ENCODE measurements at places on chromosomes 13 and 19.

DNA sequence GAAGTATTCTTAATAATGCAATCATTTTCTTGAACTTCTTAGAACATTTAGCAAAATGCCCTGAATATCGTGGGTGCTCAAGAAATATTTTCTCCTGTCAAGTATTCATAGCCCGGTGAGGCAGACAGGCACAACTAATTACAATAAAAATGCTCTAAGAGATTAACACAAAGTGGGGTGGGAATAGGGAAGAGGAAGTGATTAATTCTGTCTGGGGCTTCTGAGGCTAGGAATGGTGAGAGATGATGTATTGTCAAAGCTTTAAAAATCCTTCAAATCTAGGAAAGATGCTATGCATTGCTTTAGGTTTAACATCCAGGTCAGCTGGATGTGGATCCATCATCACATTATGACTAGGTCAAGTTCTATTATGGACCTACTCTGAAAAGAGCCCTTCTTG is 66.9 kb upstream of the POSTN start:
- no peaks in the 10 kb centered on the region for H3K27me3 ChIP-seq
- H3K36me3 ChIP-seq, result no peaks in the 10 kb centered on the region
- H3K27ac ChIP-seq, result no peak overlapping the region
- no peak overlapping the region for H3K4me3 ChIP-seq

DNA sequence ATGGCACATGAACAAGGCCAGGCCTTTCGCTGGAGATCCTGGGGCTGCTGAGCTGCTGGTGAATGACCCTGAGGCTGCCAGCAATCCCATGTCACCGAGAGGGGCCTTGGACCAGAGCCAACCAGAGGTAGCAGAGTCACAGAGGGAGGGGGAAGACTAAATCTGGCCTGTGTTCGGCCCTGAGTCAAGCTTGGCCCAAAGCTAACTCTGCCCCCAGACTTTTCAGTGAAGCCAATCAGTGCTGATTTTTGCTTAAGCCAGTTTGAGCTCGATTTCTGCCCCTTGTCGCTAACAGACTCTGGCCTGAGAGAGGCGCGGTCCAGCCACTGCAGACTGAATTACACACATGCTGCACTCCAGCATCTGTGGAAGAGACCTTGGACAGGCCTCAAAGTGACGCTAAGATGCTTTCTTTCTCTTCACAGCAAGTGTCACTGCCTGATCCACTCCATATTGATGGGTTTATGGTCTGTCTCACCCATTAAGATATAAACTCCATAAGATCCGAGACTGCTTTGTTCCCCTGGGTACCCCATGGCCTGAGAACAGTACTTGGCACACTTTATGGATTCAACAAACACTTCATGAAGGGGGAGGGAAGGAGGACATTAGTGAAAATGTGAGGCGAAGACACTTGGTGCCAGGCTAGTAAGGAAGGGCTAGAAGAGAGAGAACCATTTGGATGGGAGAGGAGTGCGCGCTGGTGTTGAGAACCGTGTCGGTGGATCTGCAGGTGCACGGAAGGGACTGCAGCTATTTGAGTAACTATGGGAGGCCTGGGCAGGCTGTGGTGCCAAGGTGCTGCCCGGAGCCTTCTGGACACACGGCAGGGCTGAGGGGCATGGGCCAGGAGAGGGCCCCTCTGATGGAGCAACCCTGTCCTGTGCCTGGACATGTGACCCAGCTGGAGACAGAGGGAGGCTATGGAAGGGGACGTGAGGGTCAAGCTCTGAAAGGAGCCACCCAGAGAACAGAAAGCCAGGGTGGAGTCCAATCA is 17.6 kb downstream of the RANBP3 start:
- peaks cover 59% of the 10 kb centered on the region for H3K4me1 ChIP-seq
- H3K27me3 ChIP-seq, result no peaks in the 10 kb centered on the region
- no peak for DNase-seq
- no peaks in the 10 kb centered on the region for H3K36me3 ChIP-seq

DNA sequence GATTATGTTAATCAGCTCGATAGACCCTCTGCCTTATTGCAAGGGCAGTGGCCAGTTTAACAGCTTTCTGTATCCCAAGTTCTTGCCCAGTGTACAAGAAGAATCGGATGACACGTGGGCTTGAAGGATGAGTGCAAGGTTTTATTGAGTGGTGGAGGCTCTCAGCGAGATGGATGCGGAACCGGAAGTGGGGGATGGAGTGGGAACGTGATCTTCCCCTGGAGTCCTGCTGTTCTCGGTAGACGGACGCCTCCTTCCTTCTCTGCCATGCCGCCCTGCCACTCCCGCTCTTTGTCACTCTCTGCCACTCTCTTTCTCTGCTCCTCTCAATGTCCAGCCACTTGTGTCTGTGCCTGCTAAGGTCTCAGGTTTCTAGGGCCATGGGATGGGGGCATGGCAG is 21.0 kb downstream of the RFXAP start:
- H3K36me3 ChIP-seq, result no peaks in the 10 kb centered on the region
- H3K4me3 ChIP-seq, result no peak overlapping the region
- no peaks in the 10 kb centered on the region for H3K27me3 ChIP-seq
- no peaks in the 10 kb centered on the region for H3K4me1 ChIP-seq

GRCh38 chr13:44365008-44365407 is 8.6 kb upstream of the SERP2 start:
- no peaks in the 10 kb centered on the region for H3K36me3 ChIP-seq
- no peaks in the 10 kb centered on the region for H3K27me3 ChIP-seq

DNA sequence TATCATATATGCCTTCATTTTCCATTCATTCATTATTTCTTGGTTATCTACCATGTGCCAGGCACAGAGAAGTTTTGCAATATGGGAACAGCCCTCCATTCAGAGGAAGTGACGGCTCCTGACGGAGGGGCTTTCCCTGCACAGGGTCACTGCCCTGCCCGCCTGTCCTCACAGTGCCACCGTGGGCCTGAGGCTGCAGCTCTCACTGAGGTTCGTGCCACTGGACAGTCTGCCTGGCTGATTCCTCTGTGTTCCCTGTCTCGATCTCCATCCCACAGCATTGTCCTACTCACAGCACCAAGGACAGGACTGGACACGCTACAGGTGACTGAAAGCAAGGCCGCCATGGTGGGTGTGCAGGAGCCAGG is 92.7 kb downstream of the TSHZ3 start:
- H3K4me1 ChIP-seq, result peaks cover 9% of the 10 kb centered on the region
- H3K4me3 ChIP-seq, result no peak overlapping the region
- no peaks in the 10 kb centered on the region for H3K27me3 ChIP-seq
- H3K27ac ChIP-seq, result no peak overlapping the region
- H3K36me3 ChIP-seq, result no peaks in the 10 kb centered on the region

DNA sequence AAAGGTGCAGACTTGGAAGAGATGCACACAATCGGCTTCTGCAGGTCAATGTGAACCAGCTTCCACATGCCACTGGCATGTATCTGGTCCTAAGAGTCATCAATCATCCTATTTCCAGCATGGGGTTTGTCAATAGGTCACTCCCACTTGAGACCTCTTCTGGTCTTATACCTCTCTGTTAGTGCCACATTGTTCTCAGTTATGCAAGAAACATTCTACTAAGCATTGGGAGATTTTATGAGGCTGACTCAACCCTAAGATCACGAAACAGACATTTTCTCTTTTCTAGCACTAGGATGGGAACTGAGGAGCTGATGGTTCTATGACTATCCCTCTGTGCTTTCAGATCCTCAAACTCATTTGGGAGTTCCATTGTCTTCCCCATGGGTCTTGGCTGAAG is 581.5 kb upstream of the KLF12 start:
- no peaks in the 10 kb centered on the region for H3K27me3 ChIP-seq
- no peaks in the 10 kb centered on the region for H3K36me3 ChIP-seq
- no peaks in the 10 kb centered on the region for H3K4me1 ChIP-seq
- no peak overlapping the region for H3K27ac ChIP-seq
- DNase-seq, result no peak
- H3K4me3 ChIP-seq, result no peak overlapping the region

DNA sequence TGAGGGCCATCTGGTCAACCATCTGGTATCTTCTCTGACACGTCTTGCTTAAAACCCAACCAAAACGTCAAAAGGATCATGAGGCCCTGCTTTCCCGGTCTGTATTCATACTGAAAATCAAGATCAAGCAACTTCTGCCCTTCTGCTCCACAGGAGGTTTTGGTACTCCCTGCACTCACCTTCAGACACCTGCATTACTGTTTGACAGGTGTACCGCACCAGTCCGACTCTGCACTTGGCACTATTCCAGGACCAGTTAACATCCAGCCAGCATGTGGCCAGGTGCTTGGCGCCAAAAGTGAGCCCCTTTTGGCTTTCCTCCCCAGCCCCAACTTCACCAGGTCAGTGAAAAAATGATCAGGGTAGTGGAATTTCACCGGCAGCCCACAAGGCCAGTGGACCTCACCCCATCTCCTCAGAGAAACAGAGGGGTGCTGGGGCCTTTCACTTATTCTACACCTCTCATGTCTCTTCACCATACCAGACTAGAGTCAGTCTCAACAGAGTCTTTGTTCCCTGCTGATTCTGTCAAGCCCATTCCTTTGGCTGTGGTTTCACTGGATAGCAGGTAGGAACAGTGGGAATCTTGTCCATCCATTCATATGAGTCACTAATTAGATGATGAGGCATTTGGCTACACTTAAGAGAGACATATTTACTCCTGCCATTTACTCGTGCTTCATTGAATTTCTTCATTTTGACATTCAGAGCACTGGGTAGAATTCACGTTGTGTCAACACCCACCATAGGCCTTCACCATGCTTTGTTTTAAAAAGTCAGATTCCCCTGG is 85.3 kb downstream of the ZNF726 start:
- no peak overlapping the region for H3K4me3 ChIP-seq
- H3K4me1 ChIP-seq, result no peaks in the 10 kb centered on the region
- no peak for DNase-seq
- H3K36me3 ChIP-seq, result no peaks in the 10 kb centered on the region
- no peak overlapping the region for H3K27ac ChIP-seq
- H3K27me3 ChIP-seq, result no peaks in the 10 kb centered on the region

- peaks cover under 1% of the 10 kb centered on the region for H3K4me1 ChIP-seq
- H3K36me3 ChIP-seq, result peaks cover 74% of the 10 kb centered on the region
- no peaks in the 10 kb centered on the region for H3K27me3 ChIP-seq
- DNase-seq, result no peak
- H3K4me3 ChIP-seq, result no peak overlapping the region
These were observed 9.1 kb downstream of the GRIN3B start for GRCh38 chr19:1009041-1009980.

DNA sequence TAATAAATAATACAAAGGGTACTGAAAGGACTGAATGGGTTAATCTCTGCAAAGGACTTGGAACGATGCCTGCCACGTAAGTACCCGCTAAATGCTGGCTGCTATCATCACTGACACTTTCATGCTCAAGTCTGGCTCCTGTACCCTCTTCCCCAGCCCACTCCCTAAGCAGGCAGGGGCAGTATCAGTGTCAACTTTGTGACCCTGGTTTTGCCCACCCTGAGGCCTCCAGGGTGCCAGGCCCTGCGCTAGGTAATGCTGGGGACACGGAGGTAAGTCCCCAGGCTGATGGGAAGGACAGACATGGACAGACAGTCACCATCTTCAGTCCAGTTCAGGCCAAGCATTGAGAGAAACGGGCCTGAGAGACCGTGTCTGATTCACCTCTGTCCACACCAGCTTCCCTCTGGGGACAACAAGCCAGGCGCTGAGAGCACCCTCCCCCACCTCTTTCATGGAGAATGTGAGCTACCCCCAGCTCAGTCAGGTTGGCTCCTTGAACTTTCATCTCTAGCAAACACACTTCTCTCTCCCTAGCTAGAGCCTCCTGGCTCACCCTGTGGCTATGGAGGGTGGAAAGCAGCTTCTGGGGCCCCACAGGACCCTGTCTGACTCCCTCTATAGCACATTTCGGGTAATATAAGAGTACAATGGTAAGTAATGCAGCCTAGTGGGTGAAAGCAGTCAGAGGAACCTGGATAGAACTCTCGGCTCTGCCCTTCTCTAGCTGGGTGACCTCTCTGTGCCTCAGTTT is 800 bp downstream of the ETFB start:
- H3K4me1 ChIP-seq, result peaks cover 4% of the 10 kb centered on the region
- H3K36me3 ChIP-seq, result no peaks in the 10 kb centered on the region
- no peak for DNase-seq
- H3K4me3 ChIP-seq, result peak overlapping the region; percentile 65
- H3K27ac ChIP-seq, result peak overlapping the region; percentile 92

DNA sequence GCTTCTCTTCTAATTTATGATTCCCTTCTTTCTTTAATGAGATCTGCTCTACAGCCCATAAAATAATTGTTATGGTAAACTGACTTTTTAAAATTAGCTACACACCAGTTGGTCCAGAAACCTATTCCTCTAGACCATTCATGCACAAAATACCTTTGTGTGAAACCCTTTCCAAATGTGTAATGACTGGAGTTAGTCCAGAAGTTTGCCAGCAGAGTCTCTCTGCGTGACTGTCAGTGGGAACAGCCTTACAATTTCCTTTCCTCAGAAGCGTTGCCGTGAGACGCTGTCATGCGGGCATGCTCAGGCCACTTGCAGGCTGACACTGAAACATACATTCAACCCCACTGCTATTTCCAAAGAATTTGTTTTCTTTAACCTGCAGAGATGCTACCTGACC is 965.2 kb downstream of the PCDH9 start:
- no peak overlapping the region for H3K4me3 ChIP-seq
- no peaks in the 10 kb centered on the region for H3K27me3 ChIP-seq
- DNase-seq, result no peak
- H3K27ac ChIP-seq, result no peak overlapping the region

DNA sequence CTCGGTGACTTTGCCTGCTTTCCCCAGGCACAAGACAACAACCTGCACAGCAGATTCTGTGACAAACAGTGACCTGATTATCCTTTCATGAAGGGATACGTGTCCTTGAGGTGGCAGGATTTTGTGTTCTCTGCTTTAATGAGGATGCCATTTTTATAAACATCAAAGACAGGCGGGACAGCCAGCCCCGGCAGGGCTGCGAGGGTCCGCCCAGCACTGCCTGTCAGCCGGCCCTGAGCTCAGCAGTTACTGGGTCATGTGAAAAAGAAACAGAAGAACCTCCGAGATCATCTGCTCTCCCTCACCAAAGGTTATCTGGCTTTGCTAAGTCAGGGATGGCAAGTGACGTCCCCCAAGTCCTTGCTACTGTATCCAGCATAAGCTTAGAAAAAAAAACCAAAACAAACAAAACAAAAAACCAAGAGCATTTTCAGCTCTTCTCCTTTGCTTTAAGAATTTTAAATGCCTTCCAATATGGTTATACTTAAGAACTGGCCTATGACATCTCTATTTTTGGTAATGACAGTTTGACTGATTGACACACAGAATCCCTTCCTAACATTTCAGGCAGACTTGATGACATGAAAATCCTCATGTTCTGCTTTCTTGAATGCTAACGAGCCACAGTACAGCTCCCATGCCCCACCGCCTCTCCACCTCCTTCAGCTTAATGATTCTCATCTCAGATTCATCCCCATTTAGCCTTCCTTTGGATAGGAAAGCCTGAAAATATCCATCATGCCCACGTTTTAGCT is 666.6 kb upstream of the ARGLU1 start:
- no peak for DNase-seq
- H3K4me3 ChIP-seq, result no peak overlapping the region
- H3K4me1 ChIP-seq, result no peaks in the 10 kb centered on the region
- no peak overlapping the region for H3K27ac ChIP-seq
- no peaks in the 10 kb centered on the region for H3K36me3 ChIP-seq

GRCh38 chr19:34962687-34963572 is 1.1 kb downstream of the ZNF792 start:
- peak overlapping the region; percentile 98 for H3K4me3 ChIP-seq
- peaks cover 42% of the 10 kb centered on the region for H3K36me3 ChIP-seq
- no peaks in the 10 kb centered on the region for H3K27me3 ChIP-seq
- peaks cover 8% of the 10 kb centered on the region for H3K4me1 ChIP-seq

- H3K4me1 ChIP-seq, result peaks cover 57% of the 10 kb centered on the region
- H3K36me3 ChIP-seq, result no peaks in the 10 kb centered on the region
- peak; percentile 79 for DNase-seq
- H3K27ac ChIP-seq, result peak overlapping the region; percentile 87
These were observed 513 bp downstream of the MIER2 start for GRCh38 chr19:343941-344624.
